ENCODE measurements at places on chromosomes 13 and 19.
A peak's percentile ranks its signal among the peaks of the same experiment; 100 is the strongest.

DNA sequence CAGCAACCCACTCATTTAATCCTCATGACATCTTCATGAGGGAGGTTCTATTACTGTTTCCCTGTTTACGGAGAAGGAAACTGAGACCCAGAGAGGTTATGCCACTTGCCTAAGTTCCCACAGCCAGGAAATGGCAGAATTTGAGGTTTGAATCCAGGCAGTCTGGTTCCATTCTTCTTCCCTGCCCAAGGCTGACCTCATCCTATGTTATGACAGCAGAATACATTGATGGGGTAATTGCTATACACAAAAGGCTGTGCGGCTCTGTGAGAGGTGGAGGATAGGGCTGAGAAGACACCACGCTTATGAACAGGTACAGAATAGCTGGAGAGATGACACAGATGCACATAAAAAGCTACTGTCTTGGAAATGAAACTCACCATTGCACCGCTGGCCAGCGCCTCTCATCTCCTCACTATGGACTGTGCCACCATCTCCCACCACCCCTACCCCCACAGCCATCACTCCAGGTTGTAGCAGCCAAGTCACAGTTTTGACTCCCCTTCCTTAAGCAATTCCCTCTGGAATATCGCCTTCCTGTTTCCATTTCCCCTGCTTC is 11.5 kb downstream of the MAG start:
- DNase-seq: no peak

DNA sequence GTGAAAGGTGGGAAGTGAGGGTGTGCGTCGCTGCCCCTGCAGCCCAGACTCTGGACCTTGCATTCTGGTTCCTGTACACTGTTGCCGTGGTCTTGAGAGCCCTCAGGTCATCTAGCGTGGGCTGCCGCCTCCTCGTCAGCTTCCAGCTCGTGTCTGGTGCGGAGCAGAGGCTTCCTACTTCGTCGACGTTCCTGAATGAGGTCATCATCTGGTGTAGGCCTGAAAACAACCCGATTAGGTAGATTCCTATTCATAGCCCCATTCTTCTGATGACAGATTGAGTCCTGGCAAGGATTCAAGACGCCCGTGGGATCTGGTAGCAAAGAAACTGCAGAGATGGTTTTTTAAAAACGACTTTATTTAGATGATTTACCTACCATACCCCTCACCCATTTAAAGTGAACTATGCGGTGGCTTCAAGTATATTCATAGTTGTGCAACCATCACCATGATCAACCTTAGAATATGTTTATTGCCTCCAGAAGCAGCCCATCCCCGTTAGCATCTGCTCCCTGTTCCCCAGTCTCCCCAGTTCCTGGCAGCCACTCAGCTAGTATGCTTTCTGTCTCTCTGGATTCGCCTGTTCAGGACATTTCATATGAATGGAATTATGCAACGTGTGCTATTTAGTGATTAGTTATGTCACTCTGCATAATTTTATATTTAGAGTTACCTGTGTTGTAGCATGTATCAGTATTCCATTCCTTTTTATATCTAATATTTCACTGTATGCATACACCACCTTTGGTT is 13.8 kb downstream of the NAXD start:
- no peak for DNase-seq

DNA sequence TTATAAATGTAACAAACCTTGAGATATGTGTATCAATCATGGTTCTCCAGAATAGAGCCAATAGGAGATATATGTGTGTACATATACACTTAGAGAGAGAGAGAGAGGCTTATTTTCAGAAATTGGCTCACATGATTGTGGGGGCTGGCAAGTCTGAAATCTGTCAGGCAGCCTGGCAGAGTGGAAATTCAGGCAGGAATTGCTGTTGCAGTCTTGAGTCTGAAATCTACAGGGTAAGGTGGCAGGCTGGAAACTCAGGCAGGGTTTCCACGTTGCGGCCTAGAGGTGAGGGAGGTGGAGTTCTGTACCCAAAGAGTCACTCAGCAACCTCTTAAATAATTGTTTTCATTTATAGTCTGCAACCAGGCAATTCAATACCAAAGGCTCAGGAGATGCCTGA is 218.4 kb downstream of the B3GLCT start:
- DNase-seq: no peak

DNA sequence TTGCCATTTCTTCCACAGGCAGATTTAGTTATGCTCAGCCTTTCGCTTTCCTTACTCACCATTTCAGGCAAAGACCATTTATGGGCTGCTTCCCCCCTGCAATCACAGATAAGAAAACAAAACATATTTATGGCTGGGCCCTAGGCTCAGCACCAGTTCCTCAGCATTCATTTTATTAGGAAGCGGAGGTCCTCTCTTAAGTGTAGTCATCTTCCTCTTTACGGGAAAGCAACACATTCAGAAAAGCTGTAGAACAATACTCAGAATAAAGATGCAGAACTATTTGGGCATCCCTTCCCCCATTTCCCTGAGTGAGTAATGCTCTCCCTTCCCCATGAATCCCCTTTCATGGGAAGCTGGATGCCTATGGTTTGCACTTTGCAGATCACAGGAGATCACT is 27.9 kb downstream of the FLT1 start:
- DNase-seq: no peak

GRCh38 chr19:3618144-3618810 is 8.3 kb downstream of the CACTIN start:
- DNase-seq: peak; percentile 77

- DNase-seq: no peak
These were observed 54.2 kb downstream of the CCNE1 start for GRCh38 chr19:29866011-29866410.

DNA sequence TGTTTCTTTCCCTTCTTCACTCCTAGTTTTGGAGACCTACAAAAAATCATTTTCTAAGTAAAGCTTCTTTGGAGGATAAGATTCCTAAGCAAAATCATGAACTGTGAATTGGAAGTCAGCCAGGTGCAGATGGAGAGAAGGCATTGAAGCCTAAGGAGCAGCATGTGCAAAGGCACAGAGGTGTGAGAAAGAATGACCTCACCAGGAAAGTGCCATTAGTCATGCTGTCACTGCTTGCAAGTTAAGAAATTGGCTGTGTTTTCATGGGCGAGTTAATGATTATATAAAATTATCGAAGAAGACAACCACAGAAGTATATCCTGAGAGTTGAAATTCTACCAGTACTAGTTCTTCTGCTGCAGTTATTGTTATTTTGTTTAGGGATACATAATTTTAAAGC is 80.3 kb upstream of the KLHL1 start:
- no peak for DNase-seq
